HS-27A (cell line): ENCODE measurements at places on chromosomes 2 and 18.

DNA sequence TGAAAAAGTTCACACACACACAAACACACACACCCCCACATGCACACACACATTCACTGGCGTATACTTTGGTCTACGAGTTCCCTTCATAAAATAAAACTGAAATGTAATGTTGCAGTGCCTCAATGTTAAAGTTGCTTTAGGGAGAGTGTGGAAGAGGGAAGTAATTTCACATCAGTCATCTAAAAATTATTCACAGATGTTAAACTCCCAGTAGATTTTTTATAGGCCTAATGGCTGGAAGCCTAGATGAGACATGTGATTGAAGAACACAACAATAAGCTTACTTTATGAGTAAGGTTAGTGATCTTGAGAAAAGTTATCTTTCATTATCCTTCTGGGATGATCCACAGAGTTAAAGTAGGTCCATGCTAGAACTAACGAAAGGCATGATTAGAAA is 506.7 kb upstream of the CNTNAP5 start:
- no peak for DNase-seq

DNA sequence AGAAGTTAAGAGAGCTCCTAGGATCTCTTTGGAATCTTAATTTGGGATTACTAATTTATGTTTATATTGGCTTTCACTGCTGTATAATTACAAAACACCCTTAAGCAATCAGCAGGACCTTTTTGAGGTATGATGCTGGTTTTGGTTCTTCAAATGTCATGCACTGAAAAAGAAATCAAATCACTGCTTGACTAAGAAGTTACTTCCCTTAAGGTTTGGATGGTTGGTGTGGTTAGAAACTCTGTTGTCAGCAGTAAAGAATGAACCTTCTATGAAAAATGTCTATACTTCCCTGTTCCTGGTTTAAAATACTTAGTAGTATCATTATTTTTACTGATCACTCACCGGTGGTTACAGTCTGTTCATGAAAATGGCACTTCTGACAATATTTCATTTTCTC is 5.5 kb downstream of the COLEC12 start:
- DNase-seq, result no peak

- DNase-seq, result no peak
Observed at GRCh38 chr2:161122772-161123530, 37.3 kb upstream of the TANK start.

DNA sequence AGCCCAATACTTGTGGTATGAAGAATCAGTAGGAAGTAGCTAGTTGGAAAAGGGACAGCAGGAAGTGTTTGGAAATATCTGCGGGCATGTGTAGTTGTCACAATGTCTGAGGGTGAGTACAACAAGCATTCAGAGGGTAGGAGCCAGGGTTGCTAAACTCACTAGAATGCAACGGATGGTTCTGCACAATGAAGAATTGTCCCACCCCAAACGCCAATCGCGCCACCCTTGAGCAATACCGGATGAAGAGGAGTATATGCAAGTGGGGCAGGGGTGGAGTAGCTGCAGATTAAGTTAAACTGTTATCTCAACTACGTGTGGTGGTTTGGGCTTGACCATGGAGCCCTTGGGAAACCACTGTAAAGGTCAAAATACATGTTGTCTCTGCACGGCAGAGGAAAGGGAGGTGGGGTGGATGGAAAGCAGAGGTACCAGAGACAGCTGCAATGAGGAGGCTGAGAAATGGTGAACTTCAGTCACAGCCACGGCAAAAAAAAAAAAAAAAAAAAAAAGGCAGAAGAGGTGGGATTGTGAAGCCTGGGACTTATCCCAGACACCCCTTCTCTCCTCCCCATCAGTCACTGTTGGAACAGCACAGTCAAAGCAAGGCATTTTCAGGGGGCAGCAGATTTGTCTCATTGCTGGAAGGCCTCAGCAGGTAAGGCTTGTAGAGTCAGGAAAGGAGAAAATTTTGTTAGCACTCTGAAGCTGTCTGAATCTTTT is 5.2 kb downstream of the CCL20 start:
- no peak for DNase-seq

DNA sequence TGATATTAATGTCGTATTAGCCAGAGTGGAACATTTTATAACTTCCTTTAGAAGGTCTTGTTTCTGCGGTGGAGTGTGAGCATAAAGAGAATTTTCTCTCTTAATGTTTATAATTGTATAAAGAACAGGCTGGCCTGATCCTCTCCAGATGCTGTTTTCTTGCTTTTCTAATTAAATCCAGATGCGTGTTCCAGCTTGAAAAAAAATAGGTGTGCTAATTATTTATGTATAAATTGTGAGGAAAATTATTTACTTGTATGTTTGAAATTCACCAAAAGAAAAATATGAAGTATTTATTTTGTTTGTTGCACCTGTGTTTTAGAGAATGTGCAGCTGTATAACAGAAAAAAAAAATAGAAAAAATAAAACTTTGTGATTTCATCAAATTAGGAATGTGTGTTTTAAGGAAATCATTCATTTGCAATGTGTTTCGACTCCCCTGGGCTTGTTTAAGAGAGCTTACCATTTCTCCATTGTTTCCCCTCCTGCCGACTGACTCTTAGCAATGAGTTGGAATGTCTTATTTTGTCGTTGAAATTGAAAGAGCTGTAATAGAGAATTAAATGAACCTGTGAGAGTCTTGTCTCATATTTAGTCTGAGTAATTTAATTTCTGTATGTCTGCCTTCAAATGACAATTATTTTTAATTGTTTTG is 220.1 kb upstream of the NXPH2 start:
- DNase-seq, result no peak

GRCh38 chr2:226835420-226835795 is 446 bp upstream of the RHBDD1 start:
- peak; percentile 20 for DNase-seq

DNA sequence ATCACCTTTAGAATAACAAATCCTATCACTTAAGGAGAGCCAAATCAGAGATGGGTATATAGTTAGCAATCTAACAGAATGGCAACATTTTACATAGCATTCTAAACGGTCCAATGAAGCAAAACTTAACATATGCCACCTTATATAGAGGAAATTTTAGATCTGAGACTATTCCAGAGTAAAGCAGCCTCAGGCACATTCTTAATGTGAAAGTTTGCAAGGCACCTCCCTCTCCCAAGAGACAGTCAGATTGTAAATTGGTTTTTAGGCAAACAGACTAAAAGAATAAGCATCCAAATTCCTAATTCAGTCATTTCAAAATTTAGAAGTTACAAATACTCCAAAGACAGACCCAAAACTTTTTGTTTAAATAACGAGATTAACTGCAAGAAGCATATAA is 292.9 kb downstream of the STK39 start:
- no peak for DNase-seq
